ENCODE measurements at places on chromosomes 1 and 21.

DNA sequence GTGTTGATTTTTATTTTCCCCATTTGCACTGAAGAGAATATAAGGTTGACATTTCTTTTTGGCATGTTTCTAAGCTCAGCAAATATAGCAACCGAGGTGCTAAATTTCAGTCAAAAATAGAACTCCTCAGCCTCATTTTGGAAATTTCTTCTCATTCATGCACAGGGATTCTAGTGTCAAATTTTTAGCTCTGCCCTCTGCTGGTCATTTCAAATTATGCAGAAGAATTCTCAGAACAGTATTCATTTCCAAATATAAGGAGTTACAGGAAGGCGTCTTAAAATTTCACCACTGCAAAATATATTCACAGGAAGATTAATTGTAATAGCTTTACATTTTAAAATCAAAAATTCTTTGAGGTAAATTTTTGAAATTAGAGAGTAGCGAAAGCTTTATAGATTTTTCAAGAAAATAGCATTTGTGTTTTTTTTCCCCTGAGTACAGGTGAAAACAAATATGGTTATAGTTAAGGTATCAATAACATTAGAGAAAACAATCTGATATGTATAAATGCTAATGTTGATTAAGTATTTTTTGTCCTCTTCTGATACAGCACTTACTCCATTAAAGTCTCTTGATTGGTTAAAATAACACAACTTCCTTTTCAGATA, 57.9 kb downstream of the FMN2 start:
- no peaks in the 10 kb centered on the region for H3K27me3 ChIP-seq
- H3K27ac ChIP-seq, result no peak overlapping the region
- H3K4me1 ChIP-seq, result no peaks in the 10 kb centered on the region
- no peak overlapping the region for H3K4me3 ChIP-seq
- DNase-seq, result no peak

DNA sequence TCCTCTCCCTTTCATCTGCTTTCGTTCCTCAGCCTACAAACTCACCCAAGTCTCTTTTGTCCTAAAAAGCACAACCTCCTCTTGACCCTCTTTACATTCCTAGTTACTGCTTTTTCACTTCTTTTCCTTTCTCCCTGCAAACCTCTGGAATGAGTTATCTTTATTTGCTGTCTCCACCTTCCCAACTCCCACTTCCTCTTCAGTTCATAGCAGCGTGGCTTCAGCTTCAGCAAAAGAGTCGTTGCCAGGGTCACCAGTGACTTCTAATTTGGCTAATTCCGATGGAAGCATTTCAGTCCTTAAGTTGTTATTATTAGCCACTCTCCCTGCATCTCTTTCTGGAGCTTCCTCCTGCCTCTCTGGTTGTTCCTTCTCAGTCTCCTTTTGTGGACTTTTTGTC, 6.2 kb upstream of the TMEM54 start:
- peaks cover 19% of the 10 kb centered on the region for H3K4me1 ChIP-seq
- no peak overlapping the region for H3K27ac ChIP-seq
- no peaks in the 10 kb centered on the region for H3K27me3 ChIP-seq

GRCh38 chr1:236451796-236452373, 57.8 kb downstream of the EDARADD start:
- peak; percentile 50 for DNase-seq
- no peak overlapping the region for H3K4me3 ChIP-seq
- no peaks in the 10 kb centered on the region for H3K27me3 ChIP-seq

GRCh38 chr1:205920861-205921569, 22.2 kb downstream of the SLC26A9 start:
- peaks cover 25% of the 10 kb centered on the region for H3K4me1 ChIP-seq
- H3K36me3 ChIP-seq, result no peaks in the 10 kb centered on the region
- H3K27ac ChIP-seq, result no peak overlapping the region
- no peak overlapping the region for H3K4me3 ChIP-seq

- H3K27ac ChIP-seq, result no peak overlapping the region
- DNase-seq, result no peak
- no peaks in the 10 kb centered on the region for H3K27me3 ChIP-seq
- H3K4me3 ChIP-seq, result no peak overlapping the region
- H3K36me3 ChIP-seq, result no peaks in the 10 kb centered on the region
- H3K4me1 ChIP-seq, result peaks cover 13% of the 10 kb centered on the region
Measured at GRCh38 chr1:6386371-6386949, 7.1 kb downstream of the ACOT7 start.

- no peak for DNase-seq
- H3K27ac ChIP-seq, result no peak overlapping the region
- H3K4me3 ChIP-seq, result no peak overlapping the region
- H3K4me1 ChIP-seq, result peaks cover 15% of the 10 kb centered on the region
- no peaks in the 10 kb centered on the region for H3K27me3 ChIP-seq
Measured at GRCh38 chr1:24438423-24438901, 22.9 kb downstream of the NIPAL3 start.

DNA sequence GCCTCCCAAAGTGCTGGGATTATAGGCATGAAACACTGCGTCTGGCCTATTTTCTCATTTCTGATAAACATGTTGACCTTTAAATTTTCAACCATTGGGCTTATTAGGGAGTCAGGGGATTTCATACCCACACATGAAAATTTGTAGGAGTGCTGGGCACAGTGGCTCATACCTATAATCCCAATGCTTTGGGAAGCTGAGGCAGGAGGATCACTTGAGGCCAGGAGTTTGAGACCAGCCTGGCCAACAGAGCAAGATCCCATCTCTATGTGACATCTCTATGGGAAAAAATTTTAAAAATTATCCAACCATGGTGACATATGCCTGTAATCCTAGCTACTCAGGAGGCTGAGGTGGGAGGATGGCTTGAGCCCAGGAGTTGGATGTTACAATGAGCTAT, 10.5 kb upstream of the H3-3A start:
- no peak overlapping the region for H3K4me3 ChIP-seq
- no peak for DNase-seq
- H3K27me3 ChIP-seq, result no peaks in the 10 kb centered on the region
- peaks cover 3% of the 10 kb centered on the region for H3K4me1 ChIP-seq
- no peak overlapping the region for H3K27ac ChIP-seq
- no peaks in the 10 kb centered on the region for H3K36me3 ChIP-seq
